ENCODE measurements at places on chromosomes 11 and 22.

- no peak for DNase-seq
Measured at GRCh38 chr11:111762981-111763643, 3.1 kb downstream of the PPP2R1B start.

- no peak for DNase-seq
Measured at GRCh38 chr11:74670171-74670570, 61.1 kb downstream of the CHRDL2 start.

- DNase-seq, result peak; percentile 7
Measured at GRCh38 chr11:110373051-110373702, 56.6 kb upstream of the FDX1 start.

DNA sequence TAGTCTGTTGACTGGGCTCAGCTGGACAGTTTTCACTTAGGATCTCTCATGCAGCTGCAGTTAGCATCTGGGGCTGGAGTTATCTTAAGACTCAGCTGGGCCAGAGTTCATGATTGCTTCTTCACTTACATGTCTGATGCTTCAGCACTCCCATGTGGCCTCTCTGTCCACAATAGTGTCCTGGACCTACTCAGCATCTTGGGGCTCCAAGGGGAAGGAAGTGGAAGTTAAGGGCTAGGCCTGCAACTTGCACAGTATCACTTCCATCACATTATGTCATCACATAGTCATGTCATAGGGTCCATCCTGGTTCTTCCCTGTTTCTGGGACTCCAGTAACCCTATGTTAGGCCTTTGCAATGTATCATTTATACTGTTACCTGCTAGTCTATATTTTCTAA lies 115.9 kb downstream of the C11orf65 start:
- no peak for DNase-seq

DNA sequence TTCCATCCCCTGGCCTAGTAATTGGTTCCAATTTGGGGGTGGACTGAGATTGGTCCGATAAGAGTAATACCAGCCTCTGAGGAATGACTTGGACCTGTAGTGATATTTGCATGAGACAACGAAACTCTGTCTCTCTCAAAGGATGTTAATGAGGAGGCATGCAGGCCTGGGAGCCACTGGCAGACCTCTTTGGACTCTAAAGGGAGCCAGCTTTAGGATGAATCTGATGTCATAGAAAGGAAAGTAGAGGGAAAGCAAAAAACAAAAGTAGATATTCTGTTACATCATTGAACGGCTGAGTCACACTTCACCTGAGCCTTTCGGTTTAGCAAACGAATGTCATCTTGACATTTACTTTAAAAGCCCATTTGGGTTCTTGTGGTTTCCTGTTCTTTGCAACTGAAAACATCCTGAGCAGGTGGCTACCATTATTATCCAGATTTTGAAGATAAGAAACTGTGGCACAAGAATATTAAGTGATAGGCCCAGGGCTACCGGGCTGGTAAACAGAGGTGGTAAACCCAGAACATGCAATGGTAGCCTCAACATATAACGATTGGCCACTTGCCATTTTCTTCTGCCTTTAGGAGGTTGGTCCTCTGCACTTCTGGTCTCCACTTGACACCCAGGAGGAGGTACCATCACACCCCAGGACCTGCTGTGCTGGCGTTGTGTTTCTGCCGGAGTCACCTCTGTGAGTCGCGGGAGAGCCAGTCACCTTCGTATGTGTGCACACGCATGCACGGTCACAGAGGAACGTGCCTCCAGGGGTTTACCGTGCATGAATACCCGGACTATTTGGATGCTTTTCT lies 42.7 kb downstream of the RTL6 start:
- DNase-seq, result no peak

GRCh38 chr11:8070417-8071115 lies 10.4 kb upstream of the TUB start:
- peak; percentile 52 for DNase-seq

- DNase-seq, result peak; percentile 75
Measured at GRCh38 chr11:79113054-79113690, 327.7 kb downstream of the TENM4 start.
